Esophagus muscularis mucosa (tissue), 4 donors: ENCODE measurements at places on chromosomes 12 and 14. TPM values are rescaled to one million over a fixed set of nuclear protein-coding genes. Genes with fewer than 3 reads are reported as not detected.
A peak's percentile ranks its signal among the peaks of the same experiment; 100 is the strongest.

GSC gene
- total RNA-seq: 0.91 TPM

TMEM30B gene
- 2.2 TPM for total RNA-seq

UNC79 gene
- total RNA-seq: 0.17 TPM

DNA sequence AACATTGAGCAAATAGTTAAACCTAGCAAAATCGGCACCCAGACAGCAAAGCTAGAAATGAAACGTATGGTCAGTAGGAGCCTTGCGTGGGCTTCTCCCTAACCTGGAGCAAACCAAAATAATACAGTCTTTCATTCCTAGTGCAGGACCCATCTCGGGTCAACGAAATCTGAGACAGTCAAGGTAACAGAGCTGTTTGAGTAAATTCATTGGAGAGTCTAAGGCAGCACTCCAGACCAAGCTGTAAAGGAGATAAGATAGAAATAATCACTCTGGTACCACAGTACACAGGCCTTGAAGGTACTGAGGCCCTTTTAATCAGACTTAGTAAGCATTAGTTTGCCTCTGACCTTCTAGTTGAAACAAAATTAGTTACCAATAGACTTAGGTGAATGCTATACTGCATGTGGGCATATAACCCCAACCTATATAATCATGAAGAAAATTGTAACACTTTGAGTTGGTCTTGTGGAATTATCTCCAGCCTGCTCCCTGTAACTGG is 54.4 kb upstream of the BICD1 start:
- H3K27ac ChIP-seq: no peak overlapping the region
- H3K36me3 ChIP-seq: no peaks in the 10 kb centered on the region
- H3K27me3 ChIP-seq: no peaks in the 10 kb centered on the region
- no peaks in the 10 kb centered on the region for H3K4me1 ChIP-seq
- H3K4me3 ChIP-seq: no peak overlapping the region
- DNase-seq: no peak

- peak overlapping the region; percentile 94 for H3K27ac ChIP-seq
- no peak for DNase-seq
- H3K27me3 ChIP-seq: no peaks in the 10 kb centered on the region
Measured at GRCh38 chr12:11763760-11764520, 114.5 kb downstream of the ETV6 start.

DNA sequence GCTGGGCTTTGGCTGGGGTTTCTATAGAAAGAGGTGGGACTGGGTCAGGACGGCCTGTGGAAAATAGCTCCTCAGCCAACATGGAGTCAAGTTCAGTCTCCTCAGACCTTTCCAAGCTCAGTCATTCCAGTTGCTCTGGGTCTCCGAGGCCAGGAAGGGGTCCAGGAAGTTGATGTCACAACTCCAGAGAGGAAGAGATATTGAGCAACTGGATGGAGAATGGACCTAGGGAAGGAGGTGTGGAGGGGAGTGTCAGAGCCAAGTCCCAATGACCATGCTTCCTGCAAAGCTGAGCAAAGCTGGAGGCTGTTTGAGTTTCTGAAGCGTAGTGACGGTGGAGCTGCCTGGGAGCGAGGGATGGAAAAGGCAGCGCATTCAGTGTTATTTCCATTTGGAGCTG is 86.1 kb downstream of the SLC24A4 start:
- H3K4me1 ChIP-seq: peaks cover 16% of the 10 kb centered on the region
- no peak overlapping the region for H3K27ac ChIP-seq
- H3K36me3 ChIP-seq: no peaks in the 10 kb centered on the region
- H3K4me3 ChIP-seq: no peak overlapping the region
- no peaks in the 10 kb centered on the region for H3K27me3 ChIP-seq

DNA sequence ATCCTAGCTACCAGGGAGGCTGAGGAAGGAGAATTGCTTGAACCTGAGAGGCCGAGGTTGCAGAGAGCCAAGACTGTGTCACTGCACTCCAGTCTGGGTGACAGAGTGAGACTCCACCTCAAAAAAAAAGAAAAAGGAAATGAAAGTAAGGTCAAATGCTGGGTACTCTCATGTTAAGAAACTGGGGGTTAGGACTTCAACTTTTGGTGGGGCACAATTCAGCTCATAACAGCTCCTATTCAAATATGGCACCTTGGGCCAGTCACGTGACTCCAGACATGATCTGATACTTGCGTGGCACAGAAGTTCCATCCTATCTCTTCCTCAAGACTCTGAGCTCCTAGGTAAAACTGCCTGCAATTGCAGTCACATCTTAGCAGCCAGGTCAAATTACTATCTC is 142.7 kb downstream of the EGLN3 start:
- H3K27me3 ChIP-seq: no peaks in the 10 kb centered on the region
- H3K27ac ChIP-seq: no peak overlapping the region
- no peaks in the 10 kb centered on the region for H3K4me1 ChIP-seq
- H3K36me3 ChIP-seq: no peaks in the 10 kb centered on the region

- no peaks in the 10 kb centered on the region for H3K4me1 ChIP-seq
- no peak for DNase-seq
- no peak overlapping the region for H3K27ac ChIP-seq
- no peaks in the 10 kb centered on the region for H3K36me3 ChIP-seq
- no peak overlapping the region for H3K4me3 ChIP-seq
Measured at GRCh38 chr14:63343878-63344277, 25.1 kb upstream of the GPHB5 start.

GRCh38 chr14:38385836-38386235 is 129.9 kb upstream of the CLEC14A start:
- H3K4me3 ChIP-seq: no peak overlapping the region
- DNase-seq: no peak
- no peaks in the 10 kb centered on the region for H3K36me3 ChIP-seq

GRCh38 chr12:40181490-40181889 is 43.3 kb upstream of the LRRK2 start:
- H3K36me3 ChIP-seq: no peaks in the 10 kb centered on the region
- no peaks in the 10 kb centered on the region for H3K27me3 ChIP-seq
- H3K4me1 ChIP-seq: no peaks in the 10 kb centered on the region
- H3K4me3 ChIP-seq: no peak overlapping the region
- no peak for DNase-seq
- H3K27ac ChIP-seq: no peak overlapping the region

DNA sequence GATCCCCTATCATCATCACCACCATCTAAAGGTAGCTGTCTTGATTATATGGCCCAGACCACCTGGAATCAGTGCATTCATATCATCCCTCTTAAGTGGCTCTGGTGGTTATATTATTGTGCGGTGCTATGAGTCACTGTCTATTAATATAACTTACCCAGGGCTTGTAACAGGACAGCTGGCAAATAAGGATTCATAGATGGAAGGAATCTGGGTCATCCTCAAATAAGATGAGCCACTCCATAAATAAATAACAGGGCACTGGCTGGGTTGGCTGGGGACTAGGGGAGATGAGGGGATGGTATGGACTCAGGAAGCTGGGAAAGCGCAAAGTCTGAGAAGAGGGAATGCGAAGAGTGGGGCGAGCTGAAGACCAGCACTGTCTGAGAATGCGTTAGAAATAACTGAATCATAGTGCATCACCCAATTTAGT is 216.1 kb downstream of the NUAK1 start:
- no peaks in the 10 kb centered on the region for H3K36me3 ChIP-seq
- no peaks in the 10 kb centered on the region for H3K27me3 ChIP-seq
- peaks cover 9% of the 10 kb centered on the region for H3K4me1 ChIP-seq
- H3K4me3 ChIP-seq: no peak overlapping the region
- DNase-seq: no peak

GRCh38 chr12:97756066-97756666 is 293.6 kb downstream of the RMST start:
- H3K27me3 ChIP-seq: no peaks in the 10 kb centered on the region
- no peaks in the 10 kb centered on the region for H3K36me3 ChIP-seq
- H3K4me3 ChIP-seq: no peak overlapping the region
- H3K4me1 ChIP-seq: peaks cover 58% of the 10 kb centered on the region
- no peak for DNase-seq

GRCh38 chr14:92789457-92790089 is 4.5 kb upstream of the GOLGA5 start:
- no peaks in the 10 kb centered on the region for H3K27me3 ChIP-seq
- H3K4me1 ChIP-seq: peaks cover 9% of the 10 kb centered on the region
- H3K36me3 ChIP-seq: no peaks in the 10 kb centered on the region
- no peak for DNase-seq

GRCh38 chr14:60514741-60515491 is 6.0 kb downstream of the SIX6 start:
- no peaks in the 10 kb centered on the region for H3K36me3 ChIP-seq
- H3K4me1 ChIP-seq: peaks cover 38% of the 10 kb centered on the region
- H3K27me3 ChIP-seq: peaks cover 60% of the 10 kb centered on the region
- peak overlapping the region; percentile 48 for H3K4me3 ChIP-seq
